ENCODE measurements at places on chromosomes 13 and 19.

GRCh38 chr19:18478545-18479311, 40.8 kb upstream of the ISYNA1 start:
- peak; percentile 60 for DNase-seq

DNA sequence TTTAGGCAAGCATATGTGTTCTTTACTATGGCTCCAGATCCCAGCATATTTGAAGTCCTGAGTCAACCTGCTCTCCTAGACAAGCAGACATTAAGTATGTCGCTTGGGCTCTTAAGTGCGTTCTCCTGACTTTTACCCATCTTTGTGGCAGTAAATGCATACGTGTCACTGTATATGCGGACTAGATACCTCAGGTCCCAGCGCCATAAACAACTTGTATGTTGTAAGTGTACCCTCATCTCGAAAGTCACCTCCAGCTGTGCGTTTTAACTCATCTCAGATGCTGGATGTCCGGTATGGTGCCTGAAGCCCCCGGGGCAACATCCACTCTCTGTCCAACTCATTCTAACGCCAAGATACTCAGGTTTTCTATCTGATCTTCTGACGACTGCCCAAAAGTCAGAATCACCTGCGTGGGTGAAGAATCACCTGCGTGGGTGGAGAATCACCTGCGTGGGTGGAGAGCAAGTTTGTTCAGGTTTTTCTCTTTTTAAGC, 1.7 kb downstream of the PTOV1 start:
- peak; percentile 31 for DNase-seq

DNA sequence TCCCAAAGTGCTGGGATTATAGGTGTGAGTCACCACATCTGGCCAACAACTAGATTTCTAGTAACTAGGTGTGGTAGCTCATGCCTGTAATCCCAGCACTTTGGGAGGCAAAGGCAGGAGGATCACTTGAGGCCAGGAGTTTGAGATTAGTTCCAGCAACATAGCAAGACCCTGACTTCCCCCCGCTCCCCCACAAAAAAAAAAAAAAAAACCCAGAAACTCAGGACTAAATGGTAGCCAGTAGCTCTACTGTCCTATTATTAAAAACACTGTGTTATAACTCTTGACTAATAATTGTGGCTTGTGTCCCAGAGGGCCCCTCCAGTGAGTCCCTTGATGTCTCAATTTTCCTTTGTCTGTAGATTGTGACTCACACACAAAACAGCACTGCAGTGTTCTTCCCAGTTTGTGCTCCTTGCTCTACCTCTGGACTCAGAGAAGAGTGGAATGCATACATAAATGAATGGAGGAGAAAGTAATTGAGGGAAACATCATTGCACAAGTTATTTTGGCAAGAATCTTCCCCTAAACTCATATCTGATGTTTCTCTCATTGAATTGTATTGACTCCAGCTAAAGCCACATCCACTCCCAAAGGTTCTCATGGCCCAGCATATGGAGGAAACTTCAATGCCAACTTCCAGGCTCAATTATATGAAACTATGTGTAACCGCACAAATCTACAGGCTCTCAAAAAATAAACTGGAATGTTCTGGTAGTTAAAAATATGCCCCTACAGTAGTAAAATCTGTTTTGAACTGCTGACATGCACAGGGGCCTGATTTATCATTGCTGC, 8.8 kb downstream of the TPT1 start:
- DNase-seq = peak; percentile 59

- DNase-seq = no peak
Measured at GRCh38 chr13:101970341-101970740, 431.5 kb downstream of the FGF14 start.

DNA sequence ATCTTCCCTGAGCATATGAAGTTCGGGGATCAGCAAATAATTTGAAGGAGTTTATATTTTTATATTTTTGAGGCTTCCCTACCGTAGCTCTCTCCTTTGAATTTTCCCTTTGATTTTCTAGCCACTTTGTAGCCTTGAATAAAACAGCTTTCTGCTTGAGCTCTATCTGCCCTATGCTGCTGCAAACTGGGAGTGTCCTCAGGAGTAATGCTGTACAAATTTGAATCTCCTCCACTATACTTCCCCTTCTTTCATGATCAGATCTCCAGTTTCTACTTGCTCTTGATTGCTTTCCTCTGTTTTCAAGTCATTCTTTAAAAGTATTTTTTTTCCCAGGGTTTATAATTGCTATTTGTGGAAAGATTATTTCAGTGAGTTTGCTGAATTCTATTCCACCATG, 14.6 kb downstream of the PDS5B start:
- DNase-seq = no peak

DNA sequence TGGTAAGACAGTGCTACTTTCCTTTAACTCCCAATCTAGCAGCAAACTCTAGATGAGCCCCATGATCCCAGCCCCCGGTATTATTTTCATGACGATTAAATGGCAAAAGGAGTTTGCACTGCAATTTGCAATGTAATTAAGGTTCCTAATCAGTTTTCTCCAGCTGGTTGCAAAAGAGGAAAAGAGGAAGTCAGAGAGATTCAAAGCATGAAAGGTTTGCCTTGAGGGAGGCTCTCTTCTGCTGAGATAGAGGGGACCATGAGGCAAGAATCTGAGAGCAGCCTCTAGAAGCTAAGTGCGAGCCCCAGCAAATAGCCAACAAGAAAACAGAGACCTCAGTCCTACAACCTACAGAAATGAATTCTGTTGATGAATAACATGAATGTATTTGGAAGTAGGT, 527.1 kb downstream of the UQCRFS1 start:
- DNase-seq = no peak

GRCh38 chr13:30774214-30774730, 38.9 kb downstream of the ALOX5AP start:
- DNase-seq = no peak

- peak; percentile 79 for DNase-seq
Measured at GRCh38 chr19:1767464-1767933, 14.2 kb downstream of the ONECUT3 start.

GRCh38 chr13:35698911-35699576, 222.6 kb upstream of the MAB21L1 start:
- no peak for DNase-seq
